Panc1 (cell line): ENCODE measurements at places on chromosomes 7 and 10. TPM values are rescaled to one million over a fixed set of nuclear protein-coding genes. Genes with fewer than 3 reads are reported as not detected.
A peak's percentile ranks its signal among the peaks of the same experiment; 100 is the strongest.

Gene FFAR4
- 0.92 TPM for total RNA-seq

Gene CREB5
- 3.1 TPM for total RNA-seq

Gene ZNF107
- 11.1 TPM for total RNA-seq

Gene ATOH7
- total RNA-seq: 0.28 TPM

Gene XRCC2
- total RNA-seq: 10.3 TPM

Gene SLC18A2
- not detected for total RNA-seq

- DNase-seq: no peak
Measured at GRCh38 chr7:120817851-120818250, 40.1 kb downstream of the TSPAN12 start.

DNA sequence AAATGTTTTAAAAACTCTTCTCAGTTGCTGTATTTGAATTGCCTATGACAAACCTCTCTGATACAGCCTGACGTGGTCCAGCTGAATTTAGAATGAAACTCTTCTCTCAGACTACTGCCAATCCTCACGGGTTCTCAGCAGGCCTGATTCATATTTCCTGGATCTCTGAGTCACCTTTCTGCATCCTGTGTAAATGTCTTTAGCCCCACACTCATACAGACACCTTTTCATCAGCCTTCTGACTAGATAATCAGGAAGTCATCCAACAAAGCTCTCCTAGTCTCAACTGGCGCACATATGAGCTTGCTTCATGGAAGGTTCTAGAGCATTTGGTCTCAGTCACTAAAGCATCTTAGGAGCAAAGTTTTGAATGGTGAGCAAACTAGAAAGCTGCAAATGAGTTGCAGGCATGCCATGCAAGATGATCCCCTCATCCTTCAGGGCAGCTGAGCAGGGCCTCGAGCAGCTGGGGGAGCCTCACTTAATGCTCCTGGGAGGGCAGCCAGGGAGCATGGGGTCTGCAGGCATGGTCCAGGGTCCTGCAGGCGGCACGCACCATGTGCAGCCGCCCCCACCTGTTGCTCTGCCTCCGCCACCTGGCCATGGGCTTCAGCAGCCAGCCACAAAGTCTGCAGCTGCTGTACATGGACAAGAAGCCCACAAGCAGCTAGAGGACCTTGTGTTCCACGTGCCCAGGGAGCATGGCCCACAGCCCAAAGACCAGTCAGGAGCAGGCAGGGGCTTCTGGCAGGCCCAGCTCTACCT, 182.8 kb downstream of the ARHGAP12 start:
- DNase-seq: peak; percentile 81

GRCh38 chr7:116985575-116985974, 32.3 kb downstream of the ST7 start:
- no peak for DNase-seq

- DNase-seq: no peak
Measured at GRCh38 chr10:132885451-132886210, 56.7 kb downstream of the CFAP46 start.

DNA sequence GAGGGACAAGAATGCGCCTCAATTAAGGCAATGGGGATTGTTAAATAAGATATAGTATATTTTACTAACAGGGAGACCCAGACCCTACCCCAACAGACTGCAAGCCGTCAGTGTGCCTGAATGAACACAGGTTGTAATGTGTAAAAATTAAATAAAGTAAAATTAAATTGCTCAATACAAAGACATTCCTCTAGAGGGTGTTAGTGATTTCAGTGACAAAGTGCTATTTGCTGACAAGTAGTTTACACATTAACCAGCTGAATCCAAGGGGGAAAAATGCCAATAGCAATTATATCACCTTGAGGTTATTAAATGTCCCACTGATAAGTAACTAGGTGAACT, 110.5 kb downstream of the EBF3 start:
- no peak for DNase-seq

DNA sequence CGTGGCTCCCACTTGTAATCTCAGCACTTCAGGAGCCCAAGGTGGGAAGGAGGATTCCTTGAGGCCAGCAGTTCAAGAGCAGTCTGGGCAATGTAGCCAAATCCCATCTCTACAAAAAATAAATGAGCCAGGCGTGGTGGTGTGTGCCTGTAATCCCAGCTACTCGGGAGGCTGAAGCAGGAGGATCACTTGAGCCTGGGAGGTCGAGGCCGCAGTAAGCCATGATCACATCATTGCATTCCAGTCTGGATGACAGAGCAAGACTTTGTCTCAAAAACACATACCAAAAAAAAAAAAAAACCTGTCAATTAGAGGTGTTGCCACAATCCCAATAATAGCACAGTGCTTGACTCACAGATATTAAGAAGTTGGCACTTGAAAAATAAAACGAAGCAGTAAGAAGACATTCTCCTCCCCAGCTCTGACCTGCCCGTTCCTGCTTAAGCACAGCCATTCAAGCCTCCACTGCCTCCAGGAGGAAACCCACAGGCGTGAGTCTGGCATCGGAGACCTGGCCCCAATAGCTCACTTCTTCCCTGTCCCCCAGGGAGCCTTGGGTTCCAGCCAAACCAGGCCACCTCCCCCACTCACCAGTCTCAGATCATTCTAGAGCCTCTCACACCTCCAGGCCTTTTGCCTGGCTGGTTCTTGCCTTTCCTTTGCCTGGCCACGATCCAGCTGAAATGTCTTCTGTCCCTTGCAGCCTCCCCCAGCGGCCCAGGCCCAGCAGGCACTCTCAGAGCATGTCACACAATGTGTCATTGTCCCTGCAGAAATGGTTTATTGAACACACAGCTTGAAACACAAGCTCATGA, 45.3 kb upstream of the GTF2I start:
- DNase-seq: no peak

GRCh38 chr10:65377687-65378086, 1548.1 kb upstream of the LRRTM3 start:
- no peak for DNase-seq

- no peak for DNase-seq
Measured at GRCh38 chr7:139946533-139946932, 116.2 kb downstream of the PARP12 start.

DNA sequence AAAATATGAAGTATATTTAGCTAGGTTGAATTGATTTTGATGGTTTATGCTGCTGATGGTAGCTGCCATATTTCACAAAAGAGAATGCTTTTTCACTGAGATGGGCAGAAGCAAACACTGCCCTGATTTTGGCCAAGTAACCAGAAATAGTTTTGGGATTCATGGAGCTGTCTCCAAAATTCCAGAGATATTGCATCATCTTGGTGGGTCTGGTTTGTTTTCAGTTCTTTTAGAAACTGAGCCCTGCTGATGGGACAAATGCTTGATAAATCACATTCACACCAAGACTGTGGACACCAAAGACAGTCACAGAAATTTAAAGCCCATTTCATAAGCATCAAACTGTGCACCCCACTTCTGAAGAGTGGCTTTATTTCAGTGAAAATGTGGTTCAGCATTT, 140.5 kb downstream of the BICC1 start:
- no peak for DNase-seq

- no peak for DNase-seq
Measured at GRCh38 chr10:5560142-5560816, 35.5 kb downstream of the CALML3 start.

GRCh38 chr10:69580435-69580834, 7.2 kb upstream of the NEUROG3 start:
- DNase-seq: no peak

DNA sequence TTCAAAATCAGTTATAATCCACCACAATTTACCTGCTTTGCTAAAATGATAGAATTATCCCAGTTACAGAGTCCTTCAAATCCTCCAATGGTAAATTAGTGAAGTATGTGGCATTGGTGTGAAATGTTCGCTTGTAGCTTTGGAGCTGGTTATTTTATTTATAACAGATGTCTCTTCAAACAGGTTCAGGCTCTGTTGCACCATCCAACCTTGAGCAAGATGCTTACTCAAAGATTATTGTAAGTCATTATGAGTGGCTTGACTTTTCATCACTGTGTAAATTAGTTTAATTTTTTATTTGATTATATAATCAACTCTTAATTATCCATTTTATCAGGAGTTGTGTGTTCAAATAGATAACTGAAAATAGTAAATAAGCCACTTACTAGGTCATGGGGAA, 99.4 kb downstream of the BTRC start:
- no peak for DNase-seq

DNA sequence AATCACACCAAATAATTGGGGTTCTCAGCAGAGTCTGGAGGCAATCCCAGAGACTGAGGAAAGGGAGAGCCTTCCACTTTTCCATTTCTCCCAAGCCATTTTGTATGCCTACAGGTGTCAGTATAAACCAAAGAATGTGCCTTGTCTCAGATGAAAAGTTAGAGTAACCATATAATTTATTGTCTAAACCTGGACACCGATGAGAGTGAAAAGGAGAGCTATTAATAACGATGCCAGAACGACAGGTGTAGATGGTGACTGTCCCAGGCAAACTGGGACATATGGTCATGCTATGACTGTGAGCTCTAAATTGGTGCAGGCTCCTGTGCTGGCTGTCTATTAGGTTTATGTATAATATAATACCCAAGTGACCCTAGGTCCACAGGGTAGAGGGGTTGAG, 219.6 kb downstream of the ARHGAP12 start:
- peak; percentile 4 for DNase-seq

GRCh38 chr7:113715981-113716856, 202.6 kb downstream of the PPP1R3A start:
- DNase-seq: no peak

DNA sequence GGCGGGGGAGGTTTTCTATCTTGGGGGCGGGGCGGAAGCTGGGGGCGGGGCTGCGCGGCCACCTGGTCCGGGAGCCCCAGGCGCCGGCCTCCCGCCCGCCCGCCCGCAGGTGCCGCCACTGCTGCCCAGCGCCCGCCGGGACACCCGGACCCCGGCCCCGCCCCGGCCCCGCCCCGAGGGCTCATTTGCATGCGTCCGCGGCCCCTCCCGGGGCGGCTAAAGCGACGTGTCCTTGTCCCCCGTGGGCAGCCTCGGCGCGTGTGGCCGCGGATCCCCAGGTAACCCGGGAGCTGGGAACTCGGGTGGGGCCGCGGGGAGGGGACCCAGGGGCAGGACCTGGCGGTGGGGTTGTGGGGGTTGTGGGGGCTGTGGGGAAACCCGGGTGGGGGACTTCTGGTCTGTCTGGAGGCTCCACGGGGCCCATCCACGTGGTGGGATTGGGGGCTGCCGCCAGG, at the start of gene BHLHA15:
BHLHA15 (plus strand) TSS at position 219 of the 455 bp plus-strand sequence. CDS start 871 bp downstream, outside the sequence.
- DNase-seq: no peak

DNA sequence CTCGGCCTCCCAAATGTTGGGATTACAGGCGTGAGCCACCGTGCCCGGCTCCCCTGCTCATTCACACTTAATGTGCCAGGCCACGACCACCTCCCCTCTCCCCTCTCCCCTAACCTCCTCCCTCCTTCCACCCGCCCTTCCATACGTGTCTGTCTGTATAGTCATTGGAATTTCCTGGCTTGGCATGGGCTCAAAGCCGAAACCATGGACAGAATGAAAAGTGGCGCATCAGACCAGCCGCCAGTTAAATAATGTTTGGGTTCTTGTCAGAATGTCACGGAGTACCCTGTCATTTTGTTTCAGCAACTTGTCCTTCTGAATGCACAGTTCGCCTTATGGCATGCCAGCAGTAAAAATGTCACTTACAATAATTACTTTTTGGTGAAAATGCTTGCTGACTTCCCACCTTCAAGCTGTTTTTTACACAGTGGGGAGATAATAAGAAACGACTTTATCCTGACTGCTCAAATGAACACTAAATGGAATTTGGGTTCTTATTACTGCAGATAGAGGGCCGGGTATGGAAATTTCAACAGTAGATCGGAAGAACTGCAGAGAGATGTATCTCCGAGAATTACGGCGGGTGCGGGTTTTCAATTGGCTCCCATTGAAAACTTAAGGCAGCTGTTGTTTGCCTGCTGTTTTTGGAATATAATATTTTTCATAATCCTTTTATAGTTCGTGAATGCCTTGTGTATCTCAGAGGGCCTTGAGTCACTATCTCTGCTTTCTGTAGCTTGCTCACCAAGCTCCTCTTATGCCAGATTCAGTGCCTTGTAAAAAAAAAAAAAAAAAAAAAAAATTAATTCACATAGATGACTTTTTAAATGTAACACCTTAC, 65.5 kb upstream of the SH2B2 start:
- no peak for DNase-seq

DNA sequence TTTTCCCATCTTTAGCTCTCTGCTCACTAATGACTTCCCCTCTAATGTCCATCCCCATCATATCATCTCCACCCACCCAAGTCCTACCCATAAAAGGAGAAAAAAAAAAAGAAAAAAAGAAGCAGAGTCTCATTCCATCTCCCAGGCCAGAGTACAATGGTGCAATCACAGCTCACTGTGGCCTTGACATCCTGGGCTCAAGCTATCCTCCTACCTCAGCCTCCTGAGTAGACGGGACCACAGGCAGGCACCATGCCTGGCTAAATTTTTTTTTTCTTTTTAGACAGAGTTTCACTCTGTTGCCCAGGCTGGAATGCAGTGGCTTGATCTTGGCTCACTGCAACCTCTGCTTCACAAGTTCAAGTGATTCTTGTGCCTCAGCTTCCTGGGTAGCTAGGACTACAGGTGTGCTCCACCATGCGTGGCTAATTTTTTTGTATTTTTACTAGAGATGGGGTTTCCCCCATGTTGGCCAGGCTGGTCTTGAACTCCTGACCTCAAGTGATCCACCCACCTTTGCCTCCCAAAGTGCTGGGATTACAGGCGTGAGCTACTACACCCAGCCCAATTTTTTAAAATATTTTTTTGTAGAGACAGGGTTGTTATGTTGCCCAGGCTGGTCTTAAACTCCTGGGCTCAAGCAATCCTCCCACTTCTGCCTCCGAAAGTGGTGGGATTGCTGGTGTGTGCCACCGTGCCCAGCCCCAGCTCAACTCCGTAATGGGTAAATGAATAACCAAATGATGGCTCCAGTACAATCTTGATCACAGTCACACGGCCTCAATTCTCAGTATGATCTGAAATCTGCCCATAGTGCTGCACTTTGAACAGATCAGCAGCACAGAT, 24.6 kb upstream of the SGMS1 start:
- DNase-seq: no peak

DNA sequence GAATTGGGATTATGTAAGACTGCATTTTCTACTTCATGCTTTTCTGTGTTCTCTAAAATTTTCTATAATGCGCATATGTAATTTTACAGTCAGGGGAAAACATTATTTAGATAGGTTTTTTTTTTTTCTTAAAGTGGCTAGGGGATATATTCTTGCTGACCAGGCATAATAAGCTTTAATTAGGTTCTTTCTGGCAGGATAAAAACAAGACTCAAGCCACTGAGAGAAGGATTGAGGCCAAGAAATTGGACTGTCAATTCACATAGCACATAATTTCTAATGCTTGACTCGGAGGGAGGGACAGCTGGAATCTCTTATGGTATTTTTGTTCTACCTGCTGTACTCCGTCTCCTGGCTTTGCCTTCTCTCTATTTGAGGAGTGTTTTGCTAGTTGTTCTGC, 119.8 kb upstream of the NPVF start:
- DNase-seq: no peak

DNA sequence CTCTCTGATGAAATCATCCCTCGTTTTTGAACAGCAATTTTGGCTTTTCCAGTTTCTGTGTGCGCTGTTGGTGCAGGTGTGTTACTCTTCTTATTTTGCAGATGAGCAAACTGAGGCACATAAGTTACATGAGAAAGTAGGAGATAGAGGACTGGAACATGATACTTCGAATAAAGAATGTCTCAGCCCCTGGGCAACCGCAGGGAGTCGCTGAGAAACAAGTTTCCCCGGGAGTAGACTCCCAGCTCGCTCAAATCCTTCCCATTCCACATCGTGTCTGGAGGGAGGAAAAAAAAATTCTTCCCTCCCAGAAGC, 18.0 kb downstream of the MXI1 start:
- DNase-seq: no peak

GRCh38 chr10:63414481-63415260, 51.1 kb downstream of the JMJD1C start:
- DNase-seq: no peak
